RWPE2 (cell line): ENCODE measurements at places on chromosomes 4 and X.

- H3K36me3 ChIP-seq, result no peaks in the 10 kb centered on the region
- peaks cover 4% of the 10 kb centered on the region for H3K4me1 ChIP-seq
- no peak overlapping the region for H3K4me3 ChIP-seq
- peak overlapping the region; percentile 15 for H3K27ac ChIP-seq
- H3K27me3 ChIP-seq, result no peaks in the 10 kb centered on the region
- DNase-seq, result no peak
Observed at GRCh38 chrX:135977611-135978010, 3.8 kb upstream of the MMGT1 start.

- no peak overlapping the region for H3K4me3 ChIP-seq
- no peak for DNase-seq
- no peaks in the 10 kb centered on the region for H3K27me3 ChIP-seq
- H3K4me1 ChIP-seq, result peaks cover 45% of the 10 kb centered on the region
Observed at GRCh38 chr4:7909463-7910262, 30.0 kb downstream of the AFAP1 start.

GRCh38 chrX:71541210-71542022, 8.5 kb downstream of the OGT start:
- H3K4me3 ChIP-seq, result no peak overlapping the region
- no peak for DNase-seq
- H3K27ac ChIP-seq, result peak overlapping the region; percentile 72
- H3K27me3 ChIP-seq, result no peaks in the 10 kb centered on the region

DNA sequence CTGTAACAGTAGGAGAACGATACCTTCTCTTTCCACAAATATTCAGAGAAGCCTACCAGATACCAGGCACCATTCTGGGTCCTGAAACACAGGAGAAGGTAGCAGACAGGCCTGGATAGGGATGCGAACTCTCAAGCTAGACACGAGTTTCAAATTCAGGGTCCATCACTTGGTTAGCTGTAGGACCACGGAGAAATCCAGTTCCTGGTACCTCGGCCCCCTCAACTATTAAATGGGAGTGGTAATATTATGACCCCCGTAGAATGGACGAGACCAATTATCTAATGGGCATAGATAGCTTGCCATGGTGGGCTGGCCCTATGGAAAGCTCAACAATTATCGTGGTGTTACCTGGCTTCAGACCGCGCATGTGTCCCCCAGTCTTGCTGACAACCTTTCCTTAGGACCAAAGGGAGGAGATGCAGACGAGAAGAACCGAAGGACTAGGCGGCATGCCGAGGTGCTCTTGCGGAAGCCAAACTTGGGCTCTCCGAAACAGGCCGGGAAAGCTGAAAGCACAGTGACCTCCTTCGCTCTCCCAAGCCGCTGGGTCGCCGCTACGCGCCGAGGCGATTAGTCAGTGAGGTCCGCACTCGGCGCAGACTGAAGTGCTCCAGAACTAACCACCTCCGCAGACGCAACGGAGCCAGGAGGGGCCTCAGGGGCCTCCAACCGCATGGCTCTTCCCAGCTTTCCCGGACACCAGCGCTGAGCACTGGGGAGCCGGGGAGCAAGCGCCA, 19.6 kb downstream of the NKX3-2 start:
- H3K27ac ChIP-seq, result no peak overlapping the region
- no peaks in the 10 kb centered on the region for H3K4me1 ChIP-seq
- no peaks in the 10 kb centered on the region for H3K36me3 ChIP-seq
- H3K27me3 ChIP-seq, result peaks cover 90% of the 10 kb centered on the region
- no peak overlapping the region for H3K4me3 ChIP-seq
- no peak for DNase-seq

DNA sequence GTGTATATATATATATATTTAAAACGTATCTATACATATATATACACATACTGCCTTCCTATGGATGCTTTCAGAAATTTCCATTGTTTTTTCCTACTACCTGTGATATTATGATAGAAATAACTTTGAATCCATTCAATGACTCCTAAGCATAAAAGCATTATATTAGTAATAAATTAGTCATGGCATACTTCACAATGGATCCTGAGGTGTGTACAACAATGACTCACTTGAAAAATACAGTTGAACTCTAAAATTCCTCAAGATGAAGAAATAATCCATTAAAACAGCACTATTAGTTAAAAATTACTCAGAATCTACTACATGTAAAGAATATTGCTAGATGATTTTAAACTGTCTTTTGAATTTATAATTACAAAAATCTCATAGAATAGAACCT, 201.1 kb downstream of the STPG2 start:
- no peaks in the 10 kb centered on the region for H3K27me3 ChIP-seq
- H3K4me3 ChIP-seq, result no peak overlapping the region
- no peaks in the 10 kb centered on the region for H3K36me3 ChIP-seq

DNA sequence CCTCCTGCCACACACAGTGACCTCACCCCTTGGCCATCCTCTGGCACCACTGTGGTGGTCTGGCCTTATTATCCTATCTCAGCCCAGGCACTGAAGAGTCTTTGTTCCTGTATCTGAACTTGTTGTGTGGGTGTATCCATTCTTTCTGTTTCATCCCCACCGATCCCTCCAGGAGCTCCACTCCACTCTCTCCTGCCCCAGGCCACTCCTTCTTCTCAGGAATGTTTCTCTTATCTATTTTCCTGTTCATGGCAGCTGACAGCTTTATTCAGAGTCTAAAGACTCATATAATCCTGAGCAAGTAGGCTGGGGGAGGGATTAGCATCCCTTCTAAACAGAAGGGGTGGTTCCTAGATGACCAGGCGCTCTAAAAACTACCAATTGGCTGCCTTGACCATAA, 150.0 kb downstream of the ANAPC10 start:
- H3K4me3 ChIP-seq, result no peak overlapping the region
- no peak overlapping the region for H3K27ac ChIP-seq
- no peaks in the 10 kb centered on the region for H3K36me3 ChIP-seq
- H3K27me3 ChIP-seq, result no peaks in the 10 kb centered on the region
- no peaks in the 10 kb centered on the region for H3K4me1 ChIP-seq
- DNase-seq, result no peak
